ENCODE measurements at places on chromosomes 1 and 21.

GRCh38 chr1:23184212-23184934, 15.7 kb upstream of the LUZP1 start:
- DNase-seq: no peak

- no peak for DNase-seq
These were observed 281.9 kb upstream of the C1orf105 start for GRCh38 chr1:172138634-172139033.

- DNase-seq: peak; percentile 37
These were observed 1.7 kb downstream of the RAB7B start for GRCh38 chr1:206001476-206001888.

- no peak for DNase-seq
These were observed 309.7 kb upstream of the ZRANB2 start for GRCh38 chr1:71390518-71390917.

- DNase-seq: peak; percentile 7
These were observed 476 bp downstream of the BATF3 start for GRCh38 chr1:212699104-212699624.

- no peak for DNase-seq
These were observed 2.3 kb upstream of the BATF3 start for GRCh38 chr1:212701910-212702309.

GRCh38 chr1:35173909-35174540, 18.9 kb downstream of the SFPQ start:
- DNase-seq: no peak

- no peak for DNase-seq
These were observed 81.6 kb downstream of the NPHP4 start for GRCh38 chr1:5910666-5911065.

GRCh38 chr1:246004301-246004700, 502.8 kb downstream of the SMYD3 start:
- no peak for DNase-seq

DNA sequence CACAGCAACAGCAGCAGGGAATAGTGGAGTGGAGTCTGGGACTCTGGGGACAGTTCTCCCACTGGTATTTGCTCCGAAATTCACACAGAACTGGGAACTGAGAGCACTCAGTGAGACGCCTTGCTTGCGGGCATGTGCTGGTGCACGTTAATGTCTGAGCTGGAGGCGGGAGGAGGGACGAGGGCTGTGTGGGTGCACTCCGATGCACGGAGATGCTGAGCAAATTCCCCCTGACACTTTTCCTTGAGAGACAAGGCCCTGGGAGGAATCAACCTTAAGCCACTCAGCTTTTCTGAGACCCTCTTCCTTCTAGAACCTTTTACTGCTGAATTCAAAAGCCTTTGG, 2.8 kb downstream of the RGS8 start:
- DNase-seq: no peak

- no peak for DNase-seq
These were observed 28.4 kb downstream of the FCRL5 start for GRCh38 chr1:157523774-157524493.

- no peak for DNase-seq
These were observed 52.6 kb upstream of the NHLH2 start for GRCh38 chr1:115893545-115893944.

DNA sequence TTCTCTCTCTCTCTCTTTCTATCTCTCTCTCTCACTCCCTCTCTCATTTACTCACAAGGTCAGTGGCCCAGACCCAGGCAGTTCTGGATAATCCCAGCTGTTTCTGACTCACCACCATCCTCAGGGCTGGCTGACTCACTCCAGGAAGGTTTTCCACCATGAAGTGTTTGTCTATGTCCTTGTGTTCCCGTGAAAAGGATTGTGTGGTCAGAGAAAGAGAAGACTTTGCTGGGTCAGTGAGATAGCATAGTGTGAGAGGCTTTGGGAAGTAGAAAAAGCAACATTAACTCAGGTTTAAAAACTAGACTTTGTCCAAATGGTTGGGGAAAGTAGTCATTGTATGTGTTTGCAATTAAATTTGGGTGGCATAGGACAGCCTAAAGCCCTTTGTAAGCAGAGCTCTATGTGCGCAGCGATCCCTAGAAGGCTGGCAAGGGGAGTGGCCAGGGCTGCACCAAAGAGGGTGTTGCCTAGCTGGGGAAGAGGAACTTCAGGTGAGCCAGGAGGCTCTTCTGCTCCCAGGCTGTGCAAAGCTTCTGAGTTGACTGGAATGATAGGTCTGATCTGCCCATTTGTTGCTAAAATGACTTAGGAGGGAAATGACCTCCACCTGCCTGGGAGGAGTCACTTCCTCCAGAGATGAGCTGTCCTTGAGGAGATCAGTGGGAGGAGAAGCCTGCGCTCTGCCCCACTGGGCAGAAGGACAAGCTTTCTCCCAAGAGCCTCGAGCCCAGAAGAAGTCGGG, 4.9 kb upstream of the CAPN2 start:
- no peak for DNase-seq

DNA sequence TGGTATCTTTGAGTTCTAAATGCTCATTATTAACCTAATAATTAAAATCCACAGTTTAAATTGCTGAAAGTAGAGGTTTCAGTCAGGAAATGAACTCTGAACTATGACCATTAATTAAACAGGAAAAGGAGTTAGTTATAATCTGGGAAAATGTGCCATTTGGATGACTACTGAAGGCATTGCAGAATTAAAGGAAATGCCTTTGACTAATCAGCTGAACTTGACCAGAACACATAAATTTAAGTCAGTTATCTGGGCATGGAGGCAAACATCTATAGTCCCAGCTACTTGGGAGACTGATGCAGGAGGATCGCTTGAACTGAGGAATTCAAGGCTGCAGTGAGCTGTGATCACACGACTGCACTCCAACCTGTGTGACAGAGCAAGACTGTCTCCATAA, 31.9 kb downstream of the SLC44A5 start:
- DNase-seq: no peak

DNA sequence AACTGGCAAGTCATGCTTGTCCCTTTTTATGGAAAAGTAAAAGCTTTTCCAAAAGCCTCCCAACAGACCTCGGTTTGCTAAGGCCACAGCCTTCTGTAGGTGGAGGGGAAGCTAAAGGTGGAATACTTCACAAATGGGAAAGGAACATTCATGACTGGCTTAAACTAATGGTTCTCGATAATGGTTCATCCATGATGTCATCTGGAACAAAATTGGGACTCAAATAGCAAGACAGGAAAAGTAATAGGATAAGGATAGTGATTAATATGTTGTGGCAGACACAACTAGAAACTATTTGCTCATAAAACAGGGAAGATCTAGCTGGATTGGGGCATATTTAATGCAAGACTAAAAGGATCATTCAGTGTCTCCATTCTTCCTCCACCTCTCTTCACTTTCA, 16.7 kb upstream of the SPATA6 start:
- DNase-seq: no peak

- peak; percentile 19 for DNase-seq
These were observed 691 bp upstream of the MPZL1 start for GRCh38 chr1:167720965-167721616.

GRCh38 chr1:39752703-39753102, 14.0 kb downstream of the PPIE start:
- DNase-seq: no peak

GRCh38 chr1:202725526-202725925, 15.3 kb upstream of the SYT2 start:
- DNase-seq: no peak

GRCh38 chr1:19639999-19640362, 4.1 kb upstream of the NBL1 start:
- no peak for DNase-seq

GRCh38 chr1:43834280-43835081, 99.1 kb upstream of the ARTN start:
- DNase-seq: no peak

- DNase-seq: no peak
These were observed 26.4 kb downstream of the ALG14 start for GRCh38 chr1:95046359-95046758.

DNA sequence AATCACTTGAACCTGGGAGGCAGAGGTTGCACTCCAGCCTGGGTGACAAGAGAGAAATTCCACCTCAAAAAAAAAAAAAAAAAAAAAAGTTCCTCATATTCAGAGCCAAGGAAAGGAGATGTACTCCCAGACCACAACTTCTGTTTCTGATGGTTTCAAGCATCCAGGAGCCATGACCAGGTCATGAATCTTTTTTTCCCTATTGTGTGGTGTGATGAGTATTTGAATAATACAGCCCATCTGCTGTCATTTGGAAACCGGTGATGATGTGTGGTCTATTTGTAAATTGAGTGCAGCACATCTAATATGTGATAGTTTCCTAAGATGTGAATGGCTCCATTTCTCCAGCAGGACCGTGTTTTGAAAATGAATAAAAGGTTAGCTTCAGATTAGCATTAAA, 18.6 kb downstream of the PIK3CD start:
- no peak for DNase-seq

DNA sequence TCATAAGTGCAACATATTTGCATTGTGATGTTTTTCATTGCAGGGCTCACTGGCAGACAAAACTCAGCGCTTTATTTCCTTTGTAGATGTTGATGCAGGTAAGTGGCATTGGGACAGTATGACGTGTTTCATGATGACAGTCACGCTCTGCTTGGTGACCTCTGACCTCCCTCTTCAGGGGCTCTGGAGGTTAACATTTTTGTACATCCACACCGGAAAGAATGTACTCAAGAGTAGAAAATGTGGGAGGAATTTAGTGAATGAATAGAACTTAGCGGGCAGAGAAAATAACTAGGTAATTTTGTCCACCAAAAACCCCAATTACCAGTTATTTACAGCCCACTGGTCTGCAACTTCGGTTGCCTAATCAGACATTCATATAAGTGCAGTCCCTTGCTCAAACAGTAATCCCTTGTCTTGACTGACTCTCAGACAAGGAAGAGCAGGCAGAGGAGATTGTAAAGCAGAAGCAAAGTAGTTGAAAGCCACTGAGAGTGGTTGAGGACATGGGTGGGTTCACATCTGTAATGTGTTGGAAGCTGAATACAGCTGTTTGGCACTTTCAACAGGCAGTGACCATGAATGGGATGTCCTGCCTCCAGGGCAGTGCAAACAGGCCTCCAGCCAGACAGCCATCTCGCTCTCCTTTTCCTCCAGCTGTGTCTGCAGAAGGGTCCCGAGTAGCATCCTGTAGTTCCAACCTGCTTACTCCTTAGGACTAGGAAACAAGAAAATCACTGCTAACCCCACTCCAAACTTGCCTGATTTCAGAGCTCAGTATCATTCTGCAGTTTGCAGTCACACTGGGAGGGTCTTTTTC, 188.9 kb downstream of the NRIP1 start:
- no peak for DNase-seq

DNA sequence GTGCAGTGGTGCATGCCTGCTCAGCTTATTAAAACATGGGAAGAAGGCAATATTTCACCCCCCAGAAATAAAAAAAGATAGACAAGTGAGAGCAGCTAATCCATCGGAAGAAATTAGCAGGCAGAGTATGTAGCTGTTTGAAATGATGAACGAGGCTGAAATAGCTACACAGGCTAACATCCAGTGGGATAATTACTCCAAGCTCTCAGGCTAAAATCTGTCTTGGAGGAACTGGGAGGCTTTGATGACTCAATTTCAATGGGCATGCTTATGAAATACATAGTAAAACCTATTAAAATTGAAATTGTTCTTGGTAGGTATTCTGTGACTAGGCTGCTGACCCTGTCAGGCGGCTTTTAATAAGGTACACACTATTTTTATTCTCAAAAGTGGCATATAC, 84.1 kb upstream of the RRP15 start:
- no peak for DNase-seq

- DNase-seq: peak; percentile 51
These were observed at the start of gene CAMK2N1 for GRCh38 chr1:20485527-20486456. Gene CAMK2N1, minus strand, starts transcription at chr1:20486210. Its CDS starts 831 bp downstream, at chr1:20485379.

DNA sequence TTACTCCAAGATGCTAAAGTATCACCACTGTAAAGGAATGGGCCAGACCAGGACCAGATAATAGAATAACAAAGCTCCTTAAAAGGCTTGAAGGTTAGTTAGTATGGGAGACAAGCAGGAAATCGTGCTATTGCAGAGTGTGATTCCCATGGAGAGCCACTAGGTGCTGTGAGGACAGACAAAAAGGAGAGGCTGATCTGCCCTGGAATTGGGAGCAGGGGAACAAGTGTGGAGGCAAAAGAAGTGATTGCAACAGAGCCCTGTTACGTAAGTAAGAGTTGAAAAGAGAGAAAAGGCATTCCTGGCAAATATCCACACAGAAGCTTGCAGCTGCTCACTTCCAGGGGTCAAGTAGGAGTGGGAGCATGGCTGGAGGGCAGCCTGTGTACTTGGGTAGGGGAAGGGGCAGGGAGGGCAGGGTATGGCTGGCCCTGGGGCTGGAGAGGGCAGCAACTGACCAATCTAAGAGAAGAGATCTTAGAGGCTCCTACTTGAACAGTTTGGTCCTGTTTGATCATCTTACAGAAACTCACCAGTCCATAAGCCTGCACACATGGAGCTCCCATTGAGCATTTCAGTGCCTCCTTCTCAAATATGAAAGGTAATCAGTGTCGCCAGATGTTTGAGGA, 207.7 kb upstream of the GJB5 start:
- DNase-seq: no peak

DNA sequence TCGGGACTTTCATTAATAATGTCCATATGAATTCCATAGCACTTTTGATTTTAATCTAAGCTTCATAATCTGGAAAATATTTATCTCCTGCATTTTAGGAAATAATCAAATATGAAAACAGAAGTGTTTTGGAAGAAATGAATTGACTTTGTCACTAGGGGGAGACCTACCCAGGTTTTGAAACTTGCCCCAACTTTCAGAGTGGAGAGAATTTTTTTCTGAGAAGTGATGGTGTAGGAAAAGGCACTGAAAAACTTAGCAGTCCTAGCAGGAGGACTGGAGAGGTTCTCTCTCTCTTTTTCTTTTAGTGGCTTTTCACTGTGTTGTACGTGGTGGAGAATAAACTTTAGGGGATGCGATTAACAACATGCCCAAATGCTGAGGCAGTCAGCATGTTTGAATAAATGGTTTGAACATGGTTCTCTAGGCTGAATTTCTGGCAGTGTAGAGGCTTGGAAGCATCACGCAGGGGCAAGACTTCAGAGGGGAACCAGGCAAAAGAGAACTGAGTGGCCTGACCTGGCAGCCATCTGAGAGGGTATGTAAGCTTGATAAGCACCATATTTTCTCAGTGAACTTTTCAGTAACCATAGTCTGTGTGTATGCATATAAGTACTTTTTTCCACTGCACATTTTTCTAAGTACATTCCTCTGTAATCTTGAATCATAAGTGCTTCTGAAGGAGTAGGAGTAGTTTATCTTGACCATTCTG, 68.3 kb upstream of the NEK7 start:
- DNase-seq: no peak

DNA sequence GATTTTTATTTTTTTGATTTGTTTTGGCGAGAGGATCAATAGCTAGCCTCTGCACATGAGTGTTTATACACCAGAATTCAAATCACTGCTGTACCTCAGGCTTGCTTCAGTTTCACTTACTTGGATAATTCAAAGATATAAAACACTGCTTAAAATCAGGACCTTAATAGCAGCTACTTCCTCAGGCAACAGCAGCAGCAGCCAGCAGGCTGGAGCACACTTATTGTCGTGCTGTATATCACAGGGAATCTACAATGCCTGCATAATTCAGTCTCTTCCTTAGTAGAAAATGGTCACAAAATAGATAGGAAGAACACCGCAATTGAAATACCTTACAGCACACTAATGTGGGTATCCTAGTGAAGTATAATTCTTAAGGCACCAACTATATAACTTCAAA, 497.3 kb downstream of the NEGR1 start:
- no peak for DNase-seq

- DNase-seq: no peak
These were observed 391.6 kb downstream of the PBX1 start for GRCh38 chr1:164950541-164950986.

- DNase-seq: peak; percentile 47
These were observed 71.0 kb downstream of the NFASC start for GRCh38 chr1:204941421-204942338.

- no peak for DNase-seq
These were observed 7.0 kb downstream of the ADAMTSL4 start for GRCh38 chr1:150555971-150556865.

Data from amygdala (tissue), 56 donors.